H7 (cell line): ENCODE measurements at places on chromosomes 4 and X. TPM values are rescaled to one million over a fixed set of nuclear protein-coding genes. Genes with fewer than 3 reads are reported as not detected.

DNA sequence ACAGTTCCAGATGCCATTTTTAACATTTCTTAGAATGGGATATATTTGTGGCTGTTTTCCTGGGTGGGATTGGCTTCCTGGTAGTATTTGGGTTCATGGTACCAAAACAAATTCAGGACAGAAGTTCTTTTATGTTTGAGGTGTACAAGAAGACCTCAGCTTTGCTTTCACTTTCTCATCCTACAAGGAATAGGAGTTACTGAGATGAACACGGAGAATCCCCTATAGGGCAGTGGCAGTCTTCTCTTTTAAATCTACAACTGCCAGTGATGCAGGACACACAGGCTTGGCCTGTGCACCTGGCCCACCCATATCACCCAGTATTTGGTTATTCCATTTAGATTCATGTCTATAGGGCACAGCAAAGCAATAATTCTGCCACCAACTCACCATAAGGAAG, 35.2 kb downstream of the SLC10A7 start:
- DNase-seq: no peak

DNA sequence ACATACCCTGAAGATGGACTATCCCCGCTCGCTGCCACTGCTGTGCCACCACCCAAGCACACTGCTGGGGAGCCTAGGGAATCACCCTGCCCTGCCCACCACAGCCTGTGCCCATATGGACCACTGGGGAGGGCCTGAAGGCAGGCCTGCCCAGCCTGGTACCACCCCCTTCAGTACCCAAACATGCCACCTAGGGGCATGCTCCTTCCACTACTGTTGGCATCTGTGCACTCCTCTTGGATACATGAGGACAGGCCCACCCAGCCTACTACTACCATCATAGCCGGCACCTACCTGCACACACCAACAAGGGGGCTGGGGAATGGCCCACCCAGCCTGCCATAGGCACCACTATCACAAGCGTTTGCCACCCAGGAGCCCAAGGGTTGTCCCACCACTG, 30.1 kb upstream of the PRDX4 start:
- no peak for DNase-seq

- DNase-seq: no peak
Observed at GRCh38 chrX:46310815-46311497, 234.3 kb downstream of the ZNF674 start.

DNA sequence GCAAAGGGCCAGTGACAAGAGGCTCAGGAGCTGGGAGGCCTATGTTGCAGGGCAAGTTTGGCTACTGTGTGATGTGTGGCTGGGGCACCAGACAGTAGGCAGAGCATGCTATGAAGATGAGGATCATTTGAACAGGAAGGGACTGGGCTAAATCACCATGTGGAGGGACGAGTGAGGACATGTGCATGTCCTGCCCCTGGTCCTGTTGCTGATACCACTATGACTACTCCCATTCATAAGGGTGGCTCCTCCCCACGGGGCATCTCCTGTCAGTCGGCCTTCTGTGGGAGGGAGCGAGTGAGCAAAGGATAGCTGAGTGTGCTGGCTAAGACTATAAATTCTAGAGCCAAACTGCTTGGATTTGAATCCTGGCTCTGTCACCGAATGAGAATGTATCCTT, 139.2 kb downstream of the TMEM164 start:
- DNase-seq: no peak

GRCh38 chrX:14590693-14591424, 61.5 kb downstream of the GLRA2 start:
- no peak for DNase-seq

- no peak for DNase-seq
Observed at GRCh38 chrX:73213734-73214425, 771 bp downstream of the NAP1L2 start.

GRCh38 chr4:174157106-174157607, 126.3 kb downstream of the FBXO8 start:
- no peak for DNase-seq

DNA sequence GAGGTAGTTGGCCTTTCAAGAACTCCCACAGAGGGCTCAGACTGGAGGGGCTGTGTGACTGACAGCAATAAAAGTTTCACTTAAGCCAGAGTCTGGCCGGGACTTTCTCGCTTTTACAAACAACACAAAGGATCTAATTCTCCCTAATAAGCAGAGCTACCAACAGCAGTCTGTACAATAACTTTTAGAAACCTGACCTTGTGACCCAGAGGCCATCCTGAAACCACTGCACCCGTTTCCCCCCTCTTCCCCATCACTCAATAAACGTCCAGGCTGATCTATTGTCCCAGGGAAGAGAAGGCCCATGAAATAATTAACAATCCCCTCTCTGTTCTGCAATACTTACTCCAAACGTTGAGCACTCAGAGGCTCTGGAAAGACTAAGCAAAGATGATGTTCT, 442.4 kb downstream of the ZIC3 start:
- no peak for DNase-seq

DNA sequence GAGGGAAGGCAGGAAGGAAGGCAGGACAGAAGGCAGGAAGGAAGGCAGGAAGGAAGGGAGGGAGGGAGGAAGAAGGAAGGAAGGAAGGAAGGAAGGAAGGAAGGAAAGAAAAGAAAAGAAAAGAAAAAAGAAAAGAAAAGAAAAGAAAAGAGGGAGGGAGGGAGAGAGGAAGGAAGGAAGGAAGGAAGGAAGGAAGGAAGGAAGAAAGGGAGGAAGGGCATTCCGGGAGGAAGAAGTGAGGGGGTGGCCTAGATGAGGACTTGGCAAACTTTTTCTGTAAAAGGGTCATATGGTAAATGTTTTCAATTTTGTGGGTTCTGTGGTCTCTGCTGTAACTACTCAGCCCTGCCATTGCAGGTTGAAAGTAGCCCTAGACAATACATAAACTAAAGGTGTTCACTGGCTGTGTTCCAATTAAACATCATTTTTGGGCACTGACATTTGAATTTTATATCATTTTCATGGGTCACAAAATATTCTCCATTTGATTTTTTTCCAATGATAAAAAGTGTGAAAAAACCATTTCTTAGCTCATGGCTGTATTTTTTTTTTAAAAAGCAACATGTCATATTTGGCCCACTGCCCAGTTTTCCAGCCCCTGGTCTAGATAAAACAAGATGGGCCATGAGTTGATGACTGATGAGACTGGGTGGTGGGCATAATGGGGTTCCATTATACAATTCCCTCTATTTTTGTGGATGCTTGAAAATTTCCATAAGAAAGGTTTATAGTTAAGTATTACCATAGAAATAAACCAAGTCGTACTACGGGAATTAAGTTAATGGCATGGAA, 3.1 kb downstream of the ZNF630 start:
- DNase-seq: no peak

DNA sequence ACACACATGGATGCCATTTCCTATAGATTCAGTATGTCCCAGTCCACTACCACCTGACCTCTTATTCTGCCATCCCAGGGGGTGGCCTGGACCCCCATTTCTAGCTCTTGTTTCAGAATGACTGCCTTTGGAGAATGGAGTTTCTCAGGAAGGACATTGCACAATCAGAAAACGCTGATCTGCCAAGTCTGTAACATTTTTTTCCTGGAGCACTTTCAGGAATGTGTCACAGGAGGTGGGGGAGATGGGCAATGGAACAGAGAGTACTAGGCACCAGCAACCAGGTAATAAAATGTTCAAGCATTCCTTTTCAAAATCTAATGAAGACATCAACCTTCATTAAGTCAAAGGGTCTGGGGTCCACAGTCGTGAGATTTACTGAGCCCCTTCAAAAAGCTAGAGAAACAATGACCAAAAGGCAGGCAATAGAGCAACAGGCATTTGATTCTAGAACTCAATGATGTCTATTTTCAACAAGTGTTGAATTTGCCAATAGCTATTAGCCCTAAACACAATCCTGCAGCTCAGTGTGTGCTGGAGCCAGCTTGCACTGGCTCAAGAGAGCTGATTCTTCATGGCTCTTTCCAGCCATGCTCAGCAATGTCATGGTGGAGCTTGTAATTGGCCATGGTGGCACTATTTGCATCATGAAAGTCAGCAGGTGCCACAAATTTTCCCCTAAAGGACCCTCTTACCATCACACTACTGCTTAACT, 87.1 kb downstream of the KDR start:
- no peak for DNase-seq

GRCh38 chr4:52853351-52853750, 8.8 kb upstream of the RASL11B start:
- DNase-seq: no peak

- no peak for DNase-seq
Observed at GRCh38 chr4:128471576-128471975, 184.0 kb upstream of the PGRMC2 start.

DNA sequence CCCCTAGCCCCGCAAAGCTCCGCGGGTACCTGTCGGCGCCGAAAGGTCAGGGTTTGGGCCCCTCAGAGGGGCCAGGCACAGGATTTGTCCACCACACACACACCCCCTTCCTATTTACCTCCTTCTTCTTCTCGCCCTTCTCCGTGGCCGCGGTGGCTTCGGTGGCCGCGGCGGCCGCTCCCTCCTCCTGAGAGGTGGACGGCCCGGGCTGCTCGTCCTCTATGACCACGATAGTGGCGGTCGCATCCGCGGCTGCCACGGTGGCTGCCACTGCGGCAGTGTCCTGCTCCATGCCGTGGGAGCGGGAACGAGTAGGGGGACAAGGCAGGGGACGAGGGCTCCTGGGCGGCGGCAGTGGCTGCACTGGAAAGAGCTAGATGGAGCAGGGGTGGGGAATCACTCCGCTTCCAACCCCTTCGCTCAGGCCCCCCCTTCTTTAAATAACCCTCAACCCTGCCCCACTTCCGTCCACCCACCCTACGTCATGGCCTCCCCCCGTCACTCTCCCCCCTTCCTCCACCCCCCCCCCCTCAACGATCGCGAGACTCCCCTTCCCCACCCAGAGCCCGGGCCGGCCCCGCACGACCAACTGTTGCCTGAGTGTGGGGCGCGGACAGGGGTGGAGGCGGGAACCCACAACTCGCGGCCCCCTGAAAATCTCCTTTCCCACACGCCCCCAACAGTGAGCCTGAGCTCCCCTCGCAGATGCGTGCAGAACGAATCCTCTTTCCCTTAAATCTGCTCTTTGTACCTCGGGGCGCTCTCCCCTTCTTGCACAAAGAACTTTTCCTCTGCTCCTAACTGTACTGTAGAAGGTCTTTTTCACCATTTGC, at the start of gene SMARCA1:
Gene SMARCA1, minus strand, starts transcription at position 412 of the 833 bp plus-strand sequence. Its CDS starts 120 bp downstream, at position 292.
- DNase-seq: peak; percentile 93

DNA sequence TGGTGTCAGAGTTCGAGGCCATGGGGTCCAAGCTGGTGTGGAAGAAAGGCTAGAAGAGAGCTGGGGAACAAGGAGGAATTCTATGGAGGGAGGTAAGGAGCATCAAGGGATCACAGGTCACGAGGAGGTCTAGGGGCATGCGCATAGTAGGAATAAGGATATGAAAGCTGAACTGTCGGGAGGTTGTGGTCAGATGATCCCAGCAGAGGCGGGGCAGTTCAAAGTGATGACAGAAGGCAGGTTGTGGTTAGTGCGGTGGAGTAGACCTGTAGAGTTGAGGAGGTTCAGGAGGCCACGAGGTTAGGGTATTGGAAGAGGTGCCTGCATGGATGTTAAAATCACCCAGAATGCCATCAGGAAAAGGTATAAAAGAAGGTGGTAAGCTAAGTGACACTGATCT, 156.3 kb downstream of the TMEM164 start:
- DNase-seq: no peak

The CLDN2 gene
- total RNA-seq: not detected in 2 replicates

The ARMCX4 gene
- 2.1 and 7.5 TPM in 2 replicates for total RNA-seq

The USP27X gene
- 2.5 and 4.1 TPM in 2 replicates for total RNA-seq

The NKX3-2 gene
- total RNA-seq: 0.52 and 0.76 TPM in 2 replicates
